ENCODE measurements at places on chromosomes 1 and 21.

DNA sequence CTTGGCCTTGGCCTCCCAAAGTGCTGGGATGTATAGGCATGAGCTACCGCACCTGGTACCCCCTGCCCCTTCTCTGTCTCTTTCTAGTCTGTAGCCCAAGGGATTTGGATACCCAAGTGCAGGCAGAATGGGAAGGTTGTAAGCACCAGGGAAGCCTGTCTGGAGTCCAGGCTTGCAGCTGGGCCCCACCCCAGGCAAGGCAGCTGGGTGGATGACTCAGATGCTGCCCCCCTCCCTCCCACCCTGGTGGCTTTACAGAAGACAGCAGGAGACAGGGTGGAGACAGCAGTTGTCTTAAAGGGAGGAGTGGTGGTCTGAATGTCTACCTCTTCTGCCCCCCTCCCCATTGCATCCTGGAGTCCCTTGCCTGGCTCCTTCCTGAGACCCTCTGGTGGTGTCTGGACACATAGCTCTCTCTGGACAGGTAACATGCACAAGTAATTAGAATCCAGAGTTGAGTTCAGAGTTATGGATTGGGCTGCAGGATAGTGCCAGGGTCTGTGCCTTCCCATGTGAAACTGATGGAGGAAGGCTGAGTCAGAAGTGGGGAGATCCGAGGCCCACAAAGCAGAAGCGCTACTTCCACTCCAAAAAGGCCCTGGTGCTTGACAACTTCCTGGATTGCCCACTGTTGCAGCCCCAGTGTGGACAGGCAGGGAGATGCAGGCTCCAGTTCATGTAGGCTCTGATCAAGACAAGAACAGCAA lies 5.1 kb downstream of the LMNA start:
- no peak for DNase-seq

GRCh38 chr1:87464022-87464490 lies 135.4 kb downstream of the LMO4 start:
- no peak for DNase-seq

DNA sequence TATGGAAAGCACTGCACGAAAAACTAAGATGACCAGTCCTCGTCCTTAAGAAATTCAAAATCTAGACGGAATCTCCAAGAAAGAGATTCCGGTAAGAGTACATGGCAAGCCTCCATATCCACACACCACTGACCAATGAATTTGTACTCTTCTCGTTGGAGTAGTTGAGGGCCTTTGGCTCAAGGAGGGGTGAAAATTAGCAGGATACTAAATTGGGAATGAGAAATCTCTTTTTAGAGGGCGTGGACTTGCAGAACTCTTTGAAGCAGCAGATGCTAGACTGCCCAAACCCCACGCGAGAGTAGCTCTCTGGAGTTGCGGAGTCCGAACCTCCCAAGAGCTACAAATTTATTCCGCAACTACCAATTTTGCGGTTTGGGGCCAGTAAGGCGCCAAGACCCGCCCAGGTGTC lies 872 bp upstream of the PPP2R5A start:
- no peak for DNase-seq

DNA sequence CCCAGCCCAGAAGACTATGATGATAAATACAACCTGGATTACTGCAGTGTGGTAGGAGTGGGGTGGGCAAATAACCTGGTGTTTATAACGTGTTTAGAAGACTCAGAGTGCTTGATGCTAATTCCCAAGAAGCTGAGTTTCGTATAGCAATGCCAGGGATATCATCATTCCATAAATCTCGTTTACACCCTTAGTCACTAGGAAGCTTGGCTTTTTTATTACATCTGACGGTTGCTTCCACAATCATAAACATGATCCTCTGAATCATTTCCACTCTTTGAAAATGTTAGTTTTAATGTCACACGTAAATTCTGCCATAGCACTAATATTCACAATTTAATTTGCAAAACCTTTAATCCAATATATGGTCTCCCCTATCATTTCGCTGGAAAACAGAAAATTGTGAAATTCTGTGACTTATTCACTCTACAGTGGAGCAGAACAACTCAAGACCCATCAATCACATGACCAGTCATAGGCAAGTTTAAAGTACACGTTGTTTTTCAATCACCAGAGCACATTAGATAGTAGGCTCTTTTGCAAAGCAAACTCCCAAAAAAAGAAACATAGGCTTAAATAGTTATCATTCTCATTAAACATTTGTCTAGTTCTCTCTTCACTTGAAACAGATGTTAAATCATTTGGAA lies 321.0 kb downstream of the LTN1 start:
- DNase-seq: no peak

- no peak for DNase-seq
Measured at GRCh38 chr1:23908453-23909341, 4.5 kb downstream of the CNR2 start.

All from coronary artery (tissue), 2 donors.